ENCODE measurements at places on chromosomes 11 and 22.

DNA sequence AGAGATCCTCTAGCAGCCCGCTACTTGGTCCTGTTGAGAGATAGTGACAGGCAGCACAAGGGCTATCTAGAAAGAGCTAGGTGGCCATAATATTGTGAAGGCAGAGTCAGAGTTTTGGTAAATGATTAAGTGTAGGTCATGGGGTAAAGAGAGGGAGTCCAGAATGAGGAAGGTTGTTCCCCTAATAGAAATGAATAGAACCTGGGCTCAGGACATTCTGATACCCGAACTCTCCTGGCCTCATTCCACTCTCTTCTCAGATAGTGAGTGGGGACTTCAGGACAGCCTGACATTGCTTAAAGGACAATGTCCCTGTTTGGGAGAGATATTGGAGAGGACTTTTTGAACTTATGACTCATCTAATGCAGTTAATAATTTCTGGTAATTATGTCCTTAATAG is 20.6 kb downstream of the SLC5A1 start:
- DNase-seq, result no peak

- DNase-seq, result no peak
Observed at GRCh38 chr11:78061088-78061920, 2.4 kb upstream of the THRSP start.

DNA sequence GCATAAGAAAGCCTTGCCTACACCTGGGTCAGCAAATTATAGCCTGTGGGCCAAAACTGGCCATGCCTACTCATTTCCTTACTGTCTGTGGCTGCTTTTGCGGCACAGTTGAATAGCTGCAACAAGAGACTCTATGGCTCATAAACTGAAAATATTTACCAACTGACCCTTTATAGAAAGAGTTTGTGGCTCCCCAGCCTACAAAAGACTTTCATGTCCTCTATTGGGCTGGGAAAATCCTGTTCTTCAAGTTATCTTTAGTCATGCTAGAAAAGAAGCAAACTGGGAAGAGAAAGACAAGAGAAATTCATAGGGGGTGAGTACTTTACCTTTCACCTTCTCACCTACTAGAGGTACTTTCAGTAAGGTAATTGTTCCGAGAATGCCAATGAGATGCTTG is 175.1 kb downstream of the SWAP70 start:
- DNase-seq, result no peak

DNA sequence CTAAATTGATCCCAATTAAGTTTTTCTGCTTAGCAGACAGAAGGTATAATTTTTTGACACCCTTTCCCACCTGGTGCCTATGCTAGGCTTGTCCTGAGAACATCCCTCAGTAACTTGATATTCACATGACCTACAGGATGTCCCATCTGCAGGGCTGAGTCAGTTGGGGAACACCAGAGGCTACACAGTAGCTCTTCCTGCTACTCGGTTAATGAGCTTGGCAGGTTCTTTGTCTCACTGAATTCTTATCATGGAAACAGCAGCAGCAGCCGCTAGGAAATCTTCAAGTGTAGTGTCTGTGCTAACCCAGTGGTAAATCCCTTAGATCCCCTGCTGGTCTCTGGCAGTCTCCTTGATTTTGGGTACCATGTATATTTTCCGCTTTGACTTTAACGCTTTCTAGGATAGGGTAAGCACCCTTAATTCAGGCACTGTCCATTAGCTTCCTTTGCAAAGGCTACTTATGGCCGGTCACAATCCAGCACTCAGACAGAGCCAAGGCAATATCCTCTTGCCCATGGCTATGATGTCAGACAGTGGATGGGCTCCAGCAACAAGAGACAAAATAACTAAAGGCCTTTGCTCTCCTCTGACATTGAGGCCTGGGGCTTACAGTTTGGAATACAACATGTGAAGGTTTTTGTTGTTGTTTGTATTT is 8.5 kb downstream of the MRPL16 start:
- peak; percentile 21 for DNase-seq

- no peak for DNase-seq
Observed at GRCh38 chr11:2445746-2446551, 1.1 kb downstream of the KCNQ1 start.

DNA sequence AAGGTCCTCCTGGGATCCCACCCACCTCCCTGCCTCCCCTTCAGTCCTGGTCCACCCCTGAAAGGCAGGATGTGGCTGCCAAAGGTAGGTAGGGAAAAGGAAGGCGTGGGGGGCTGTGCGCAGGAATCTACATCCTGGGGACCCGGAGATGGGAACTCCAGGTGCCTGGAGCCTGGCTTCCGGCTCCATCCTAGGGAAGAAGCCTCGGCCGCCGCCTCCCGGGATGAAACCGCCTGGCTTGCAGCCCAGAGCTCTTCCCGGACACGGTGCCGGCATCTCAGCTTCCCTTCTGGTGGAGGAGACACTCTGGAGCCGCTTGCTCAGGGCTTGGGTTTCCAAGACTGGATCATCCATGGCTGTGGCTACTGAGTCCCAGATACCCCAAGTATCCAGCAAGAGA is 33.3 kb upstream of the PDGFB start:
- peak; percentile 53 for DNase-seq

GRCh38 chr11:111762981-111763643 is 3.1 kb downstream of the PPP2R1B start:
- no peak for DNase-seq
